ENCODE measurements at places on chromosomes 7 and 10.

- no peak for DNase-seq
Observed at GRCh38 chr7:123070702-123071286, 75.3 kb upstream of the TAS2R16 start.

- DNase-seq: no peak
Observed at GRCh38 chr7:101378751-101379174, 16.1 kb downstream of the COL26A1 start.

GRCh38 chr7:14690075-14690474 is 212.5 kb downstream of the DGKB start:
- DNase-seq: no peak

DNA sequence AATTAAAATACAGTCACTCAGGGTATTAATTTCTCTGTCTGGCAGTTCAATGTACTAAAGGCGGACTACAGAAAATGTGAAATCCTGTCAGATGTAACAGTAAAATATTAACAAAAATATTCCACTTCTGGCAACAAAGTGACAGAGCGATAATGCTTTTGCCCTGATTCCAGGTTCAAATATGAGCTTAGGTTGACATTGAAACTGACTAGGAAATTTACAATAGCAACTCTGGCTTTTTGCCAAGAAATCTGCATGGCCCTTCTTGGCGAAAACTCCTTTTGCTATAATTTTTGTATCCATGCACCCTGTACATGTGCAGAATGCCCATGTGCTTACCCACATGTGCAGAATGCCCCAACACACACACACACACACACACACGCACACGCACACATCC is 552.2 kb downstream of the MDFIC start:
- DNase-seq: no peak

- no peak for DNase-seq
Observed at GRCh38 chr7:125681508-125681907, 751.9 kb upstream of the POT1 start.

- DNase-seq: no peak
Observed at GRCh38 chr7:79475455-79475854, 22.0 kb upstream of the MAGI2 start.

DNA sequence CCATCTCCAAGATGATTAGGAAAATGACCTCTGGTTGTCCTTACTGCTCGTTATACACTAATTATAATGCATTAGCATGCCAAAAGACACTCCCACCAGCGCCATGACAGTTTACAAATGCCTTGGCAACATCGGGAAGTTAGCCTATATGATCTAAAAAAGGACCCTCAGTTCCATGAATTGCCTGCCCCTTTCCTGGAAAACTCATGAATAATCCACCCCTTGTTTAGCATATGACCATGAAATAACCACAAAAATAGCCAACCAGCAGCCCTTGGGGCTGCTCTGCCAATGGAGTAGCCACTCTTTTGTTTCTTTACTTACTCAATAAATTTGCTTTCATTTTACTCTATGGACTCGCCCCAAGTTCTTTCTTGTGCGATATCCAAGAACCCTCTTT is 41.6 kb upstream of the KCNMA1 start:
- DNase-seq: no peak

- DNase-seq: no peak
Observed at GRCh38 chr10:1631282-1631681, 106.0 kb downstream of the ADARB2 start.

DNA sequence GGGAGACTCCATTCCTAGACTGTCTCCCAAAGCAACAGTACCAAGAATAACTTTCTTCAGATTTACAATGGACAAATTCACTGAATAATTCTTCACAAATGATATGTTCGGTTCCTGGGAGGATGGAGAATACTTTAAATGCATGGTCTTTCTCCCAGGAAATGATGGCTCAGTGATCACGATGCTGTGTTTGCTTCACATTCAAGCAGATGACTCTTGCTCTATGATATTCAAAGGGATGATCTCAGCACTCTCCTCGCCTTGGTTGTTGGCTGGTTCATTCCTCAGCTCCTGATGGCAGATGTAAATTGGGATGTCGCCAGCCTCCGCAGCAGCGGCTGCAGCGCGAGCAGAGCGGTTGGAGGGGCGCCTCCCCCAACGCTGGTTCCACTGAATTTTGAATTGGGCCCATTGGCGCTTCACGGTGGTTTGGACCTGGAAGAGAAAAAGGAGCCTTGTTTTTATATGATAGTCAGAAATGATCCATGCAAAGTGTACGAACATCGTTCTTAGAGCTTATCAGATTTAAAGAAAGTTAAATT is 148.3 kb downstream of the CALCR start:
- DNase-seq: no peak

DNA sequence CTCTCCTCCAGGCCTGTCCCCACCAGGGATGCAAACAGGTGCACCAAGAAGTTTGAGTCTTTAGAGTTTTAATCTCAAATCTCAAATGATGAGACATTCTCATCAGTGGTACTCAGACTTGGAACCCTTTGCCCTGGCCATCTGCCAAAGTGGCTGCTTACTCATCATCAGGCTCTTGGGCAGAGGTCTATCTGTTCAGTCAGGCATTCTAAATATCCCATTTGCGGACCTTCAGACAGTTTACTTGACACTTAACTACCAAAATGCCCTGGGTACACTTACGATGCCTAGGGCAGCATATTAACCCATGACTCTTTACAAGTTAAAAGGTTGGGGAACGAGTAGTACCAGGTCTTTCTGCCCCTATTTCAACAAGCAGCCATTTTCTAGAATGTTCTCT is 61.2 kb upstream of the YAE1 start:
- DNase-seq: peak; percentile 54

DNA sequence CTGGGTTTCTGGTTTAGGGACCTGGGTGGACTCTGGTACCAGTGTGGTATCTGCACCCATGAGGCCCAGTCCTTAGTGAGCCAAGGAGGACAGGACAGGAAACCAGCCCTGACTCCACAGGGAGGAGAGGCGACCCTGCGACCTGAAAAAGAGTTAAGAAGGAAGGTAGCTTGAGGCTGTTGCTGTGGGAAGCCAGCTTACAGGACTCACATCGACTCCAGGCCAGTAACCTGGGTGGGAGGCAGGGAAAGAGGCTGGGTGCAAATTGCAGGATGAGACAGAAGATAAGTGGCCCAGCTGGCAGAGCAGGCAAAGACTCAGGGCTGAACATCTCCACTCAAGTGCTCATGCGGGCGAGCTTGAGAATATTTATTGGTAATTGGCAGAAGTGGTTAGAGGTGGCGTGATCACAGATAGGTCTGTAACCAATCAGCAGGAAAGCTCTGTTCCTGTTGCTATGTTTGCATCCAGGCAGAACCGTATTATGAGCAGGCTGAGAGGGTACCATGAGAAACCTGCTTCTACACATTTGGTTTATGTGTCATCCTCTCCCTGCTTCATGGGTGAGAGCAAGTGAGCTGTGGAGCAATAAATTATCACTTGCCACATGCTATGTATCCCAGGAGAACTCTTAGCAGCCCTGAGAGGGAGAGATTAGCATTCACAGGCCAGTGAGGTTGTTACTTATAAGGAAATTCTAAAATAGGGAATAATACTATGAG is 11.0 kb downstream of the TLL2 start:
- DNase-seq: no peak

DNA sequence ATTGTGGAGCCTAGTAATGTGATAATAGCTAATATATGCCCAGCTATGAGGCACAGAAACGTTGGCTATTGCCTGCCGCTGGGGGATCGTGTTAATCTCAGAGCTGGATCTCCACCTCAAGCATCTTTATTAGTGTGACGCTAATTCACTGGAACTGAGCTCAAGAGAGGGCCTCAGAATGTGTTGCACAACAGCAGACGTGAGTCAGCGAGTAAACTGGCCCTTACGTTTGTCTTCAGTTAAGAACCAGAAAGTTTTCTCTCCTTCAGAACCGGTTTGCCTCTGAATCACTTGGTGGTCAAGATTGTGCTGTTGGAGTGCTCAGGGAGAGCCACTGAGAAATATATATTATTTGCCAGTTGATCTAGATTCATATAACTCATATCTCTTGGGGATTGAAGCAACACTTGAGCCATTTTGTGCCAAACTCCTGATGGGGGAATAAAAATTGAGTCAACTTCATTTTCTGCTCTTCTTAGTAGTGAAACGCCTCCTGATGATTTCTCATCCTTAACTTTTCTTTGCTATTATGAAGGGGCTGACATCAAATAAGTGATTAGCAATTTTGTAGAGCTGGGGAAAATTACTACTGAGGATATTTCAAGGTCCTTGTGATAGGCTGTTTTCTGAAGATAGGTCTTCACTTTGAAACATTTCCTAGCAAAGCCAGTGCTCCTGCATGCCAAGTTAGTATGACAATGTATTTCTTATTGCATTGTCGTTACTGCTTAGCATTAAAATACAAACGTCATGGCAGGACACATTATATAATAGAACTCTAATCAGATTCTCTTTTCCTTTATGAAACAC is 22.3 kb downstream of the BZW2 start:
- DNase-seq: peak; percentile 100

DNA sequence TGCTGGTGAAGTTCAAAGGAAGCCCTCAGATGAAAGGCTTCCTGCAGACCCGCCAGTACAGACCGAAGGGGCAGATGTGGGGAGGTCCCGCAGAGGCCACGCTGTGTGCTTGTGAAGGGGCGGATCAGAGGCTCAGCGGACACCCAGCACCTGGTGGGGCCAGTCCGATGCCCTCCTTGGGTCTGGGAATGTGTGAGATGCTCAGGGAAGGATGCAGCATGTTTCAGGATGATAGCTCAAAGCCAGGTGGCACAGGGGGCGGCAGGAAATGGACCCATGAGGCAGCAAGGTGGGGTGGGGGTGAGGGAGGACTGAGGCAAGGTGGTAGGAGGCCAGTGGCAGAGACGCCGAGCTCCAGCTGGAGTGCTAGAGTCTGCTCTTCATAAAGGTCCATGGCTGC is 27.9 kb upstream of the HSPA12A start:
- DNase-seq: no peak

DNA sequence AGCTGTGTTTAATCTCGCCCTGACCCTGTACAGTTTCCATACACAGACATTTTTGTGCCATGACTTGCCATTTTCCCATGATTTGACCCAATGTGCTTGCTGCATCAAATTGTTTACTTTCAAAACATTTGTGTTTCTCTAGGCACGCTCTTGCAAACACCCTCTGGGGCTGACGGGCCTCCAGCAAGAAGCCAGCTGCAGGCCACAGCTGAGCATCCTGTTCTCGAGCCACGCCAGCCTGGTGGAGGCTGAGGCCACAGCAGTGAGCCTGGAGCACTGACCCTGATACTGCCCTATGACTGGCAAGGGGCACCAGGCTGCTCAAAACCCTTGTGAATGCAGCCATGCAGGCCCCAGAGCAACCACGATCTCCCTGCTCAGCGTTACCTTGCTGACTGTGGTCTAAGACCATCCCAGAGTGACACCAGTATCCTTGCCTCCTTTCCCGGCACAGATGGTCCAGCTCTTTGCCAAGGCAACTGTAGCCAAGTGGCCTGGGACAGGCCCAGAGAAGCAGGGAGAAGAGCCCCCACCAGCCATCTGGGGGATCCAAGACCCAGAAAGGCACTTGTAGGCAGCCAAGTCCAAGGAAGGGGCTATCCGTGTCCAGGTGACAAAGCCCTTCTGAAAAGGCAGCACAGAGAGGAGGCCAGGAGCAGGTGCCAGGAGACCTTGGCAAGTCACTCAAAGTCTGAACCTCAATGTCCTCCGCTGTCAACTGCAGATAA is 78.5 kb downstream of the OAT start:
- peak; percentile 13 for DNase-seq

GRCh38 chr10:130545697-130546096 is 409.5 kb downstream of the GLRX3 start:
- no peak for DNase-seq

GRCh38 chr10:100713049-100713858 is 32.1 kb upstream of the PAX2 start:
- DNase-seq: no peak

DNA sequence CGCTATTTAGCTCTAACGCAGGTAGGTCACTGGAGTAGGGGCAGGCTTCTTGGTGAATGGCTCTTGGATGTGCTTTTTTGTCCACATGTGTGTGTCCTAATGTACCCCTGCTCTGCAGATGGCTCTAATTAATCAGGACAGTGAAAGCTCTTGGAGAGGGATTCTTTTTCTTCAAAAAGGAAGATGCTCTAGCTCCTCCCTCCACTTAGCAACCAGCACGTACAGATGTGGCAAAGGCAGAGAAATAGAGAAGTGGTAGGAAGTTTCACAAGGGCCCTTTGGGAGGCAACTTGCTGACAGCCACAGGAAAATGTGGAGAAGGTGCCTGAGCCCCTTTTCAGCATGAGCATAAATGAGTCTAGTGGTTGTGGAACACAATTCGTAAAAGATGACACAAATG is 221.7 kb downstream of the PLXNA4 start:
- DNase-seq: no peak

DNA sequence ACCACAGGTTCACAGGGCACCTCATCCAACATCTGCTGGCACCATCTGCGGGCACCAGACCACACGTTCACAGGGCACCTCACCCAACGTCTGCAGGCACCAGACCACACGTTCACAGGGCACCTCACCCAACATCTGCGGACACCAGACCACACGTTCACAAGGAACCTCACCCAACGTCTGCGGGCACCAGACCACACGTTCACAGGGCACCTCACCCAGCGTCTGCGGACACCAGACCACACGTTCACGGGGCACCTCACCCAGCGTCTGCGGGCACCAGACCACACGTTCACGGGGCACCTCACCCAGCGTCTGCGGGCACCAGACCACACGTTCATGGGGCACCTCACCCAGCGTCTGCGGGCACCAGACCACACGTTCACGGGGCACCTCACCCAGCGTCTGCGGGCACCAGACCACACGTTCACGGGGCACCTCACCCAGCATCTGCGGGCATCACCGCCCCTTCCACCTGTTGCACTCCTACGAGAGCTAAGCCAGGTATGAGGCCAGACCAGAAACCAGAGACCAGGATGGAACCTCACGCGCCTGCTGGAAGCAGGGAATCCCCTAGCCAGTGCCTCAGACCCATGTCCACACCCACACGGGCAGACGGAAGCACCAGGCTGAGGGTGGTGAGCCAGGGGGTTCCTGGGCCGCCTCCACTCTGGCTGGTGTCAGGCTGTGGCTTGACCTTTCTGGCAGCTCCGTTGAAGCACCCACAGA is 182.8 kb downstream of the MAD1L1 start:
- no peak for DNase-seq

- no peak for DNase-seq
Observed at GRCh38 chr7:28685242-28685643, 272.9 kb downstream of the TRIL start.

- DNase-seq: no peak
Observed at GRCh38 chr7:127930341-127931328, 100.6 kb downstream of the LRRC4 start.

GRCh38 chr10:119653916-119654315 is 2.7 kb downstream of the BAG3 start:
- no peak for DNase-seq

DNA sequence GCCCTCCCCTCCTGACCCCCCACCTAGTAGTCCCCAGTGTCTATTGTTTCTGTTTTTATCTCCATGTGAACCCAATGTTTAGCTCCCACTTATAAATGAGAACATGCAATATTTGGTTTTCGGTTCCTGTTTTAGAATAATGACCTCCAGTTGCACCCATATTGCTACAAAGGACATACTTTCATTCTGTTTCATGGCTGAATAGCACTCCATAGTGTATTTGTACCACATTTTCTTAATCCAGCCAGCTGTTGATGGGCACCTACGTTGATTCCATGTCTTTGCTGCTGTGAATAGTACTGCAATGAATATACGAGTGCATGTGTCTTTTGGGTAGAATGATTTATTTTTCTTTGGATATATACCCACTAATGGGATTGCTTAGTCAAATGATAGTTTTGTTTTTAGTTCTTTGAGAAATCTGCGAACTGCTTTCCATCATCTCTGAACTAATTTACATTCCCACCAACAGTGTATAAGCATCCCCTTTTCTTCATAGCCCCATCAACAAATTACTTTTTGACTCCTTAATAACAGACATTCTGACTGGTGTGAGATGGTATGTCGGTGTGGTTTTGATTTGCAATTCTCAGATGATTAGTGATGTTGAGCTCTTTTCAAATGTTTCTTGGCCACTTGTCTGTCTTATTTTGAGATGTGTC is 128.4 kb upstream of the PHYHIPL start:
- DNase-seq: no peak
